Activated CD8-positive, alpha-beta memory T cell treated with anti-CD3 and anti-CD28 coated beads for 1 hour (primary cell): ENCODE measurements at places on chromosomes 5 and 9.

DNA sequence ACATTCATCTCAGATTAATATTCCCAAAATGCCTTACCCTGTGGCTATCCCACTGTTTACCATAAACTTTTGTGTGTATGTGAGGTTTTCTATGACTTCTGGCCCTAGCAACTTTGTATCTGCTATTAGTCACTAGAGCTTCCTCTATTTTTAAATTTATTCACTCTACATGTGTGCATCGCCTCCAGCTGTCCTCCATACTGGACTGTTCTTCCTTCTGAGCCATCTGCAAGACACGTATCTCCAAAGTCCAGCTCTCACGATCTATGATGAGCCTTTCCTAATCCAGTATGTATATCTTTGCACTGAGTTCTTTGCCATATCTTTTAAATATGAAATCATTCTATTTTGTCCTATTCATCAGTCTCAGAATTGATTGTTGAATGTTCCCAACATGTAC is 1.7 kb upstream of the GNG10 start:
- DNase-seq: no peak

DNA sequence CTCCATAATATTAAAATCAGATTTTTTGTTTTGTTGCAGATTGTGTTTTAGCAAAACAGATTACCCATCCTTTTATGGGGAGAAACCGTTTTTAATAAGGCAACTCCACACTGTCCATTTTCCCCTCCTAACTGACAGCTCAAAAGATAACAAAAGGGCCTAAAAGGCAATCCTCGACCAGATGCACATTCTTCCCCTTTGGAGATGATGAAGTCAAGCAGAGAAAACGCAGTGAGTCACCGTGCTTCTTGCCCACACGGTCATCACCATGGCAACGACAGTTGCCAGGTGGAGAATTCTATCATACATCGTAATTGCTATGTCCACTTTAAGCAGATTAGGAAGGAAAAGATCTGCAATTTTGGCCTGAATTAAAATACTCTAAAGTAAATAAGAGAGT is 96.4 kb downstream of the DIRAS2 start:
- DNase-seq: no peak

- DNase-seq: no peak
Measured at GRCh38 chr9:117029341-117029740, 342.2 kb downstream of the TRIM32 start.

- DNase-seq: no peak
Measured at GRCh38 chr5:14268738-14269137, 125.6 kb downstream of the TRIO start.

DNA sequence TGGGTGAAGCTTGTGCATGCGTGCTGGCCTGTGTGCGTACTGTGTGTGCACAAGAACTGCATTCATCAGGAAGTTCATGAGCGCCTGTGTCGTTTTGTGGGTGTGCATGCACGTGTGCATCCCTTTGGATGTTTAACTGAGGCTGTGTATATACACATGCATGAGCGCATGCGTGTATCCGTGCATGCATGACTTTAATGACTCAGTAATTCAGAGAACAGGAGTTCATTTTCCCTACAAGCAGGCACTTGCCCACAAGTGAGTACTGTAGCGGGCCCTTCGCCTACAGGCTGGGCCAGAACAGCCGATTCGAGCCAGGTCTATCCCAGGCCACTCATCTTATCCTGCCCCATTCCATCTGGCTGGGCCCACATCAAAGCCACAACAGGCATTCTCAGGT is 29.8 kb downstream of the CORO2A start:
- DNase-seq: no peak

- no peak for DNase-seq
Measured at GRCh38 chr5:76838481-76839261, 11.1 kb upstream of the S100Z start.

GRCh38 chr5:37495210-37495609 is 116.1 kb downstream of the WDR70 start:
- no peak for DNase-seq

DNA sequence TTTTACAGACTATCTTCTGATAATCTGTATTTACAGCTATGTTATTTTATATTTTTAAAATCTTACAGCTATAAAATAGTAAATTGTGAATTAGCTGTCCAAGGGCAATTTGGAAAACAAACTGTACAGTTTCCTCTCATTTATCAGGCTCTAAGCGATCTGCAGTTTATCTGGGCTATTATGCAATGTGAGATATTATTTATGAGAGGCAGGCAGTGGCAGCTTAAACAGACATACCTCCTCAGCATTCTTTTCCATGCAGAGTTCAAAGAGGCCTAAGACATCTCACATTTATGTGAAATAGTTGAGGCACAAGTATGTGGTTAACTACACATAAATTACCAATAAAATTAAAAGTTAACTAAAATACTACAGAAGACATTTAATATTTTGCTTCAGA is 10.2 kb downstream of the NIPSNAP3B start:
- no peak for DNase-seq

DNA sequence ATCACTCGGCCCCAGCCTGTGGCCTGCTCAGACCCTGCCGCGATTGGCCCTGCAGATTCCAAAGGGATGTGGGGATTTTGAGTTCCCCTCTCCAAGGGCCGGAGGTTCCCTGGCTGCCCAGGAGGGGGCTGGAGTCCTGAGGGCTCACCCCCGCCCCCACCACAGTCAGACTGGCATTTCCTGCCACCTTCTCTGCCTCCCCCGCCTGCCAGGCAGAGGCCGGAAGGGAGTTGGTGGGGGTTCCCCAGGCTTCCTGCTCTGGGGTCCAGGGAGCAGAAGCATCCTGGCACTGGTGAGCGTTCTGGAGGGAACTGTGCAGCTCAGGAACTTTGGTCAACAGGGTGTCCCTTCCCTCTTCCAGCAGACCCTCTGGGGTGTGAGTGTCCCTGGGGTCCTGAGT is 70.6 kb downstream of the RXRA start:
- peak; percentile 27 for DNase-seq

GRCh38 chr5:66322786-66323528 is 178.9 kb downstream of the SREK1 start:
- no peak for DNase-seq

GRCh38 chr9:76808636-76809035 is 44.4 kb downstream of the PCA3 start:
- no peak for DNase-seq

DNA sequence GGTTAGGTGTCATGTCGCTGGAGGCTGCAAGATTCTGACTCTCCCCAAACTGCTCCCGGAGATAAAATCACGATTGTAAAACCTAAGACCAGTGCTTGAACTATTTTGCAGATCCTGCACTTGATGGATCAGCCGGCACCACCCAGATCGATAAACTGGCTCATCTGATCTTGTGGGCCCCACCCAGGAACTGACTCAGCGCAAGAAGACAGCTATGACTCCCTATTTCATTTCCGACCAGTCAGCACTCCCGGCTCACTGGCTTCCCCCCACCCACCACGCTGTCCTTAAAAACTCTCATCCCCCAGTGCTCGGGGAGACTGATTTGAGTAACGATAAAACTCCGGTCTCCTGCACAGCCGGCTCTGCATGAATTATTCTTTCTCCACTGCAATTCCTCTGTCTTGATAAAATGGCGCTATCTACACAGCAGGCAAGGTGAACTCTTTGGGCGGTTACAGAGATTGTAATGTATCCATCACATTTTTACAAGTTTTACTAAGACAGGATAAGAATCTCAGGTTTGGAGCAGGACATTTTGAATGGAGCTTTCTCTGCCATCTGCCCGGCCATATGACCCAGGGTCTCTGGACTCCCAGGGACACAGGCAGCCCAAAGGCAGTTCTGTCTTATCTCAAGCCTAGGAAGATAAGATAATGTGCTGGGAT is 10.6 kb upstream of the PPP1R26 start:
- DNase-seq: no peak

DNA sequence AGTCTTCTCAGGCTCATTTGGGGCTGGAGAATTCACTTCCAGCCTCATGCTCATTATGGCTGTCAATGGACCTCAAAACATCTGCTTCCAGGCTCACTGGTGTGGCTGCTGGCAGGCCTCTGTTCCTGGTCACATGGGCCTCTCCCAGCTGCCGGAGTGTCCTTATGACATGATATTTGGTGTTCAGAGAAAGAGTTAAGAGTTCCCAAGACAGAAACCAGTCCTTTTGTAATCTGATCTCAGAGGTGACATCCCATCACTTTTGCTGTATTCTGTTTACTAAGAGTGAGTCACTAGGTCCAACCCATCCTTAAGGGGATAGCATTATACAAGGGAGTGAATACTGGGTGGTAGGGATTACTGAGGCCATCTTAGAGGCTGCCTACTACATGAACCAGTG is 104.6 kb downstream of the CACNA1B start:
- no peak for DNase-seq

- DNase-seq: no peak
Measured at GRCh38 chr5:139078345-139078744, 119.8 kb downstream of the SIL1 start.

DNA sequence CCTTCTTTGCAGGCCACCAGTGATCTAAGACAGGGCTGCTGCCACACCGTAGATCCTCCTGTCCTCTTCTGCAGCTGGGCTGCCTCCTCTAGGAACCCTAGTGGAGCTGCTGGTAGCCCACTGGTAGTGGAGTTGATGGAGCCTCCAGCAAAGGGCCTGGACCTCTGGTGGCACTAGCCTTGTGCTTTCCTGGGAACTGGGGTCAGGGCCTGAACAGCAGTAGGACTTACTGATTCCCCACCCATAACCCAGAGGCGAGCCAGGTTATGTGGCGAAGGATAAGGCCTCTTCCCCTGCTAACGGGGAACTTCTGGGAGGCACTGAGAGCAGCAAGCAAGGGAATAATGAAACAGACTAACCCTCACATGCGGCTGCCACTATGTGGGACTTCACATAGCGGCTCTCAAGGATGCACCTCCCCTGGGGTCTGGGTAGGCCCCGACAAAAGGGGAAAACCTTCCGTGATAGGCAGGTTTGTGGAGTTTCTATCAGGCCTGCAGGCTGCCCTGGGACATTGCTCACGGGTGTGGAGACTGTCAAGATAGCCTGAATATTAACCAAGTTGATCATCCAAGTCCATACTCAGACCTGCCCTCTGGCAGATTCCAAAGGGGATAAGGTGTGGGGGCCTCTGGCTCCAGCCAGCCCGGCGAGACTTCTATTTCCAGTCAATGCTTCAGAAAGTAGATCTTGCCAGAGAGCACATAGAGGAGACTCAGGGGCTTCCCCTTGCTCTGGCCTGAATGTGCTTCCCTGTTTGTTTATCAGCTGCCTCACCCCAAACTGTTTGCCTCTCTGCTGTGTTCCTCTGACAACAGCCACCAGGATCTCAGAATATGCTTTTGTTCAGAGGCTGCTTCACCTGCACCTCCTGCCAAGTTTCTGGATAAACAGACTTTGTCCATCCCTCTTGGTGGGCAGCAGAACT is 7.4 kb downstream of the SLC22A4 start:
- DNase-seq: no peak

- no peak for DNase-seq
Measured at GRCh38 chr5:58056546-58056945, 403.3 kb downstream of the PLK2 start.

DNA sequence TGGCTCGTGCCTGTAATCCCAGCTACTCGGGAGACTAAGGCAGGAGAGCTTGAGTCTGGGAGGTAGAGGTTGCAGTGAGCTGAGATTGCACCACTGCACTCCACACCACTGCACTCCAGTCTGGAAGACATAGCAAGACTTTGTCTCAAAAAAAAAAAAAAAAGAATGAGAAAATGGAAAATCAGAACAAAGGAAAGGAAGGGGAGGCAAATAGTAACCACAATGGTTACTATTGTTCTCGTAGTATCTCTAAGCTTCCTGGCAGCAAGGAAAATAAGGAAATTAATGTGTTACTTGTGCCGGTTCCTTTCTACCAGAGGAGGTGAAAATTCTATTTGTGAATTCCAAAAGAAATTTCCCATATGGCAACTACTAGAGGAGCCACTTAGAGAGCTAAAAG is 48.5 kb upstream of the BNC2 start:
- no peak for DNase-seq

DNA sequence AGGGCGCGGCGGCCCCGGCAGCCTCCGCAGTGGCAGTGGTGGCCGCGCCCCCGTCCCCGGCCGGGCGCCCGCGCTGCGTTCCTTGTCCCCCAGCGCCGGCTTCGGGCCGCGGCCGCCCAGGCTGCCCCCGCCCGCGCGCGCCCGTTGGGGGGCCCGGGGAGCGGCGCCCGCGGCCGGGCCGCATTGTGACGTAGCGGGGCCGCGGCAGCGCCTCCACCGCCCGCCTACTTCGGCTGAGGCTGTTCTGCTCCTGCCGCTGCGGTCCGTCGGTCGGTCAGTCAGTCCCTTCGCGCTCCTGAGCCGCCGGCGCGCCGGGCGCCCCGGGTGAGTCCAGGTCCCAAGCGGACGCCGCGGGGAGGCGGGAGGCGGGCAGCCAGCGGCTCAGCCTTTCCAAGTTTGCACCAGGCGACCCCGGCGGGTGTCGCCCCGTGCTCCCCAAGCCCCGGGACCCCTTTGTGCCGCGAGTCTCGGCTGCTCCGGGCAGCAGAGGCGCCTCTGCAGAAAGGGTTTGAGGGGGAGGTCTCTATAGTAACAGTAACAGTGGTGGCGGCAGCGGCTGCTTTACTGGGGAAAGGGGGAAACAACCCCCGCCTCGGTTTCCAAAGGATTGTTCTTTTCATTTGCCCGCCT is at the start of gene SNCAIP:
Gene SNCAIP (plus strand): TSS at position 277 of the 630 bp plus-strand sequence. CDS start 78,898 bp downstream, outside the sequence.
- no peak for DNase-seq

DNA sequence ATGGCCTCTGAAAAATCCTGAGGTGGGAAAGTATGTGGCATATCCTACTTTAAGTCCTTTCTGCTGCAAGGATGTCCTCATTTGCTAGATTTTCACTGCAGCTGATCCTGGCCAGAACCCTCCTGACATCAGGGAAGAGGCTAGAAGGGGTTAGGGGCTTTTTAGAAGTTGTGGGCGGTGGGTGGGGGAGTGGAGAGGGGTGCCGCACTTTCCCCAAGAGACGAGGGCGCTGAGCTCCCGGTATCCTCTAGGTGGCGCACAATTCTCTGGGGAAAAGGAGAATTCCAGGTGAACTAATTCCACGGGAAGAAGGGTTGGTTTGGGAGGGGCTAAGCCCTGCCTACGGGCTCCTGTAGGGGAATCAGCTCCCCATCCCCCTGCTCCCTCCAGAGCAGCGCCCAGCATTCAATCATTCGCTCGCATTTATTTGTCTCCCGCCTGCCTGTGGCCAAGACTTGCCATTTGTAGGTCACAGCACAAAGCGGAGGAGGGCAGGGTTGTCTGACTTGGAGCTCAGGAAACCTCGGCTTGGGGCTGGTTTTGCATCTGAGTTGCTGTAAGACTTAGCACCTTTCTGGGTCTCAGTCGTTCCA is 42.9 kb upstream of the HAND1 start:
- DNase-seq: no peak

GRCh38 chr5:97208714-97209113 is 25.7 kb upstream of the RIOK2 start:
- no peak for DNase-seq

DNA sequence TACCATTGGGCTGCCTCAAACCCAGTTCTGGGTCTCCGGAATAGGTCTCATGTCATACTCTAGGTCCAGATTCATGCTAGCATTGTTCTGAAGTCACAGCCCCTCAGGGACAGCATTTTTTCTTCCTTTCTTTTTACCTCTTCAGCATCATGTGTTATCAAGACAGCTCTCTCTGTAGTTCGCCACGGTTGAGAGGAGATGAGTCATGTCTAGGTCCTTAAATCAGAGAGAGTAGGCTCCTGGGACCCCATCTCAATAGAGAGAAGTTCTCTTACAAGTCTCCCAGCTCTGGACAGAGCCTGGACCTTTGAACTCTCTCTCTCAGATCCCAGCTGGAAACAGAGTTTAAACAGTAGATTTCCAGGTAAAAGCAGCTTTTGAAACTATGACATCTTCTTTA is 332.4 kb upstream of the CD180 start:
- no peak for DNase-seq
